ENCODE measurements at places on chromosomes 6 and 20.

GRCh38 chr20:45630371-45630770, 713 bp downstream of the WFDC9 start:
- no peak for DNase-seq

GRCh38 chr6:14545496-14545895, 427.9 kb downstream of the CD83 start:
- DNase-seq, result no peak

DNA sequence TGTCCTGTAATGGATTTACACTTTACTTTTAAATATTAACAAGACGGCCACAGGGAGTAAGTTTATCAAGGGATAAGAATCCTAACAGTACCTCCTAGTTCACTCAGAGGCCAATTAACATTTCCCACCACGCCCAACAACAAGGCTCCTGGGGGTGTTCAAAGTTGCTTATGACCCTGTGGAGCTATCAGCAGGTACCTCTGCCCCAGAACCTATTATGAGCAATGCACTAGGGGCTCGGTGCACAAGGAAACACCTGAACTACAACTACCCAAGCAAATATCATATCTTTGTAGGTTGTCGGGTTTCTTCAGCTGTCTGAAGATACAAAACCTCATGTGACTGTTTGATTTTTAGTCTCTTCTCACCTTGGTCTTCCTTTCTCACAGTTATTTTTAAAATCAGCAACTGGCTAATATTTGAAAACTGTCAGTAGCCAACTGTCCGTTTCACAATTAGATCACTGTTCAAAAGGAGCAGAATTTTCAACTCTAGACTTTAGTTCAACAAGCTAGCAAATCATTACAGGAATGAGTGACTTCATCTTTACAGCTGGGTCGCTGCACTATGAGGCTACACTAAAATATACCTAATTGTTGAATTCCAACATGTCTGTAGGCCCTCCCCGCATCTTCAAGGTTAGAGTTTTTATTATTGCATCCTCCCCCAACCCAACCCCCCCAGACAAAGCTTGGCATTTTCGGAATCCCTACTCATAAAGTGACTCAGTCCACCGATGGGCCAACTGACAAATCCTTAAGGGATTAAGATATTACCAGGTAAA, 38.1 kb downstream of the B4GALT5 start:
- DNase-seq, result peak; percentile 16

GRCh38 chr6:117795234-117795633, 111.8 kb upstream of the SLC35F1 start:
- no peak for DNase-seq

DNA sequence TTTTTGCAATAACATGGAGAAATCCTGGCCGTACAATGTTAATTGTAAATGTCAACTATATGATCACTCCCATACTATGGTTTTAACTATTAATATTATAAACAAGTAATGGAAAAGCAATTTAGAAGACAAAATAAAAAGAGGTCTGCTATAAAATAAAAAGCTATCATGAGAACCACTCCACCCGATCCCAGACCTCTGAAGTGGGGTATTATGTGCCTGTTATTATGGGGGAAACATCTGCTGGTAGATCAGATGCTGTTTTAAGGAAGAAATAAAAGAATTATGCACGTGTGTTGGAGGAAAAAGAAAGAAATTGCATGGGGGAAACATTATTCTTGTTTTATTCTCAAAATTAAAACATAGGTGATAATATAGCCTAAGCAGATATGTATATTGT, 615.7 kb upstream of the ARID1B start:
- no peak for DNase-seq

DNA sequence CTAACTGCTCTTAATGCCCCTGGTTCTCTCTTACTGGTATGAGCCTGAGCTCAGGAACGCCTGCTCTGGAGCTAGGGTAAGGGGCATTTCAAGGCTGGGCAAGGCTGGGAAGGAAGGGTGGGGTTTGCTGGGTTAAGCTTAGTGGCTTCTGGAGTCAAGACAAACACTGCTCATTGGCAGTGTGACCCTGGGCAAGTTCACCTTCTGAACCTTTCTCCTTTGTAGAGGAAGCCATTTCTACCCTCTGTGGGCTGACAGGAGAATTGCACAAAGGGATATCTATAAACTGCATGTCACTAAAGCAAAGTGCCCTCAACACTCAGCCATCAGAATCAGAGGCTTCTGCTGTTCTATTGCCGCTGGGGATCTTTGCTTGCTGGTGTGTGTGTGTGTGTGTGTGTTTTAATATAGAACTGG, 20.3 kb upstream of the LRRN4 start:
- DNase-seq, result peak; percentile 26

DNA sequence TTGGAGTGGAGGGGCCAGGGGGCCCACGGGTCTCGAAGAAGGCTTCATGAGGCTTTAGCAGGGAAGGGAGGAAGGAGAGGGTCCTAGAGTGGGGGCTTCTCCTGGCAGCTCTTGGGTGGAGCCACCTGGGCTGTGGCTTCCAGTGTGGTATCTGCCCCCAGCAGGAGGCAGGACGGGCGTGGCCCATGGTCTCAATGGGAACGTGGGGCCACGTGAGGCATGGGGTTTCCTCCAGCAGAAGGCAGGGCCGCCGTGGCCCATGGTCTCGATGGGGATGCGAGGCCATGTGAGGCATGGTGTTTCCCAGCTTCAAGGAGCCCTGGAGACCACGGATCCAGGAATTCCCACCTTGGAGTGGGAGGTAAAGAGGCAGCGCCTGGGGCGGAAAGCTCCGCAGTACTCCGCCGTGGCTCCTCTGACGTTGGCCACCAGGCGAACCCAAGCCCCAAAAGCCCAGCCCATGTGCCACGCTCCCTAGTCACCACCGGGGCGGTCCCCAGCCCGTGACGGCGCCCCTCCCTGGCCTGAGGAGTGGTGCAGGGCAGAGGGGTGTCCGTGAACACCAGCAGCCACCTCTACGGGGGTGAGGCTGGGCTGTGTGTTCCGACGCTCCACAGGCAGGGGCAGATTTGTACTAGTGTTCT, 62.0 kb upstream of the GATA5 start:
- DNase-seq, result peak; percentile 65

DNA sequence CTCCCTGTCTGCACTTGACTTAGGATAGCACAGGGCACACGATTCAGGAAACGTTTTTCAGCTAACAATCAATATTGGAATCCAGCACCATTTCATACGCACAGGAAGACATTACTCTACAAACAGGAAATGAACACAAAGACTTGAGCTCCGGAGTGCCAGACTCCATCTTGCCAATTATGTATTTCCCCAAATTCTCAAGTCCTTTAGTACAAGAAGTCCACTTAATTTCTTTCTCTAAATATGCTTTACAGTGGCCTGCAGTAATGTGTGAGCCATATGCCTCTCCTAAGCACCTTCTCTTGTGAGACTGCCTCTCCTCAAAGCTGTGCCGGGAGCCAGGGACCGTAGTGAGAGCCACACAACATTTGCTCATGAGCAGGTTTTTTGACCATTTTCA, 168.2 kb downstream of the THBS2 start:
- no peak for DNase-seq

DNA sequence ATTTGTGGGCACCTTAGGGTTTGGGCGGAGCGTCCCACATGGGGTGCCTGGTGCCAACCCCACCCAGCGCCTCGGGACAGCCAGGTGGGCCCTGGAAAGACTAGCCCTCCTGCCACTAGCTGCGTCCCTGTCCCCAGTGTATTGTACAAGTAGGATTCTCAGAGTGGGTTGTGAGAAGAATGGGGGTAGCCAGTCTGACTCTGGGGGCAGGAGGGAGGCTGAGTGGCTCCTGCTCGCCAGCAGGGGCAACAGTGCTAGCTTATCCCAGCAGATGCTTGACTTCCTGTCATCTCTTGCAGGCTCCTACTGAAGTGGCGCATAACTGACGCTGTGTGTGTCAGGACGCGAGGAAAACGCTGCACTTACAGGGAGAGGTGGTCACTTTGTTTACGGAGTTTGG, 9.3 kb downstream of the PSMA7 start:
- no peak for DNase-seq

- no peak for DNase-seq
Observed at GRCh38 chr6:134954272-134955000, 4.5 kb upstream of the ALDH8A1 start.

DNA sequence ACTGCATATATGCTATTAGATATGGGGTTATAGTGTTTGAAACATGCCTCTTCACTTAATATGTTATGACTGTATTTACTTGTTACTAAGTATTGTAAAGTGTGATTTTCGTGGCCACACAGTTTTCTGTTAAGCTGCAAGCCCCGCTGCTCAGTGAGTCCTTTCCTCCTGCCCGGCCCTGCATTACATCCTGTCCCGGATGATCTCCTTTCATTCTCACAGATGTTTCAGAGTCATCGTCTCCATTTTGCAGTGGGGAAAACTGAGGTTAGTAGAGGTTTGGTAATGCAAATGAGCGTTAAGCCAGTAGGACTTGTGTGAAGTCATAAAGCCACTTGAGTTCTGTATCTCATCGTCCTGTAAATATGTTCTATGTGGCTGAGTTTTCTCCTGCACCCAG, 155.5 kb downstream of the CFAP61 start:
- no peak for DNase-seq

DNA sequence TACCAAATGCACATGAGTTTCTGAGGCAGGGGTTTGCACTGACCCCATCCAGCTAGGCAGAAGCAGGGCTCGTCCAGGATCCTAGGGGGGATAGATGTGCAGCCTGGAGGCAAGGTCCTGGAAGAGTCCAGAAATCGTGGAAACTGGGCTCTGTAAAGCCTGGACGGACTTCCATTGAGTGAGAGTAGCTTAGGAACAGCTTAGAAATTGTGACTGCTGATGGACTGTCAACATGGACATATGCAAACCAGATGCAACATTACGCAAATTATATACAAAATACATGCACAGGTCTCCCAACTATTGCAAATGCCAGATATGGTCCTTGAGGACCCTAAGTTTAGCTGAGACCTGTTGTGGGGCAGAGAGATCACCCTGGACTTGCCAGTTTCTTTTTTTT, 4.8 kb upstream of the EMILIN3 start:
- no peak for DNase-seq

DNA sequence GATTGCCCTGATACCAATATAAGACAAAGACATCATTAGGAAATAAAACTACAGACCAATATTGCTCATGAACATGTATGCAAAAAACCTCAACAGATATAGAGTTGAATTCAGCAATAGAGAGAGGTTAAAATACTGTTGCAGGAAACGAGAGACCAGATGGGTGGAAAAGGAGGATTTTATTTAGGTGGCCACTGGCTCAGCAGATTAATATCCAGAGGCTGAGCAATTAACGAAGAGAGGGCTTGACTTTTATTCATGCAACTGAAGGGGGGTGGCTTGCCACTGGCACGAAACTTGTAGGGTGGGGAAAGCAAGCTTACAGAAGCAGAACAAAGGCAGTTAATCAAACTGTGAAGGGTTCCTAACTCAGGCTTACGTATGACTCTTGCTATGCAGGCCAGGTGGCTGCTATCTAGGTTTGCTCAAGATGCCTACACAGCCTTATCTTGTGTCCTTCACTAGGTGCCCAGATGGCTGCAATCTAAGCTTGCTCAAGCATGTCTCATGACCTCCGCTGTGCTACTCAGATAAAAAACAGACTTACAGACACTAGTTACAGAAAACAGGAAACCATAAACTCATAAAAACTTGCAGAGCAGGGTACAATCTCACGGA, 126.4 kb downstream of the MMUT start:
- peak; percentile 69 for DNase-seq

GRCh38 chr6:72621291-72622093, at the start of gene KCNQ5:
Gene KCNQ5 (plus strand): TSS chr6:72622064.
- DNase-seq, result peak; percentile 31

DNA sequence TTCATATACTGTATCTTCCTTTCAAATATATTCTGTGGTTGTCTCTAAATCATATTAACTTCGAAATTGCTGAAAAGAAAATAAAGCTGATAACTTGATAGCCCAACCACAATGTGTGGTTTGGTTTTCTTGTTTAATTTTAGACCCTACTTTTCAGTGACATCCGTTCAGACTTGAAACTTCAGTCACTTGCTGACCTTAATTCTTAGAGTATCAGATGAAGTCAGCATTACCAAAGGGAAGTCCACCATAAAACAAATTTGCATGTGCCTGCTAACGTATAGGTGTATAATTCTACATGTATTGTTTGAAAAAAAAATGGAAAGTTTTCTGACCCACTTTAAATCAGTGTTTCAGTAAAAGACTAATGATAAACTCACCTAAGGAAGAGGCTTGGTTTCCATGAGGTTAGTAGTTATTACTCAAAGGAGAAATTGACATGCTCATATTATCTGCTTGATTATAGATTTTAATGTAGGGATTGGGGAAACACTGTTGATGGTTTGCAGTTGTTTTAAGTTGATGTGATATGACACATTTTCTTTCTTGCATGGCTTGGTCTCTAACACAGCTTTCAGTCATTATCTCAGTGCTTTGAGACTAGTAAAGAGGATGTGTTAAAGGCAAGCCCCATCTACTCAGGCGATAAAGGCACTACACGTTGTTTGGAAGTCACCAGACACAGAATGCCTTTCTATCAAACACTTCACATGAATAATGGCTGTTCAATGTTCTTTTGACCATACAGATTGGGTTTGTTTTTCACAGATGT, 5.2 kb upstream of the IL17A start:
- DNase-seq, result no peak

GRCh38 chr6:33878562-33878961, 74.8 kb upstream of the MLN start:
- DNase-seq, result no peak

- DNase-seq, result no peak
Observed at GRCh38 chr20:21640556-21640955, 64.9 kb upstream of the PAX1 start.

DNA sequence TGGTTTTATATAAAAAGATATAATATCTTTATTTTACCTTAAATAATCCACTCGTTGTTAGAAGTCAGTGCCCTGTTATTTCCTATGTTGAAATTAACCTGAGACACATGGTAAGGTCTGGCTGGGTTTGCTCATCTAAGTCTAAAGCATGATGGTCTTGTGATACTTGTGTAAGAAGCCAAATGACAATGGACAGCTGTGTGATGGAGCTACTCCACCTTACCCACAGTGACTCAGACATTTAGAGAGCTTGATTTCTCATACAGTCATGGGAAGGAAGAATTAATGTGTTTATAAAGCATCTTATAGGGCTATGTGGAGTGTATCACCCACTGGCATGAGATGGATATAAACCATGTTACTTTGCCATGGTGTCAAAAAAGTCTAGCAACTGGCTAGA, 11.7 kb downstream of the CTCFL start:
- DNase-seq, result no peak

DNA sequence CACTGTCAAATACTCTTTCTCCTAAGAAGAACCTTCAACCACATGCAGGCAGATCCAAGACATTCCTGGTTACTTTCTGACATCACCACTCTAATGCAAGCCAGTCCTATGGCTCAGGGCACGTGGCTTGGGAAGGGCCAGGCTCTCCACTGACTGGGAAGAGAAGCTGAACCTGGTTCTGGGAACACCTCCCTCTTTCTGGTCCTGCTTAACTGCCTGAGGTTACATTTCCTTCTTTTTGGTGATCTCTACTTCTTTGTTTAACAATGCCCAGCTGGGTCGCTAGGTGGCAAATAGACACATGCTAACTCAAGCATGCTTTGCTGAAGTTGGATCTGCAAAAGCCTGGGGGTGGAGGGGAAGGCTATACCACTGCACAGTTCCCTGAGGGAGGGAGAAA, 249.8 kb downstream of the GMDS start:
- no peak for DNase-seq

GRCh38 chr20:23608251-23608846, 2.6 kb upstream of the CST9 start:
- DNase-seq, result no peak

Data from erythroblast (primary cell).